ENCODE measurements at places on chromosomes 16 and 17.

DNA sequence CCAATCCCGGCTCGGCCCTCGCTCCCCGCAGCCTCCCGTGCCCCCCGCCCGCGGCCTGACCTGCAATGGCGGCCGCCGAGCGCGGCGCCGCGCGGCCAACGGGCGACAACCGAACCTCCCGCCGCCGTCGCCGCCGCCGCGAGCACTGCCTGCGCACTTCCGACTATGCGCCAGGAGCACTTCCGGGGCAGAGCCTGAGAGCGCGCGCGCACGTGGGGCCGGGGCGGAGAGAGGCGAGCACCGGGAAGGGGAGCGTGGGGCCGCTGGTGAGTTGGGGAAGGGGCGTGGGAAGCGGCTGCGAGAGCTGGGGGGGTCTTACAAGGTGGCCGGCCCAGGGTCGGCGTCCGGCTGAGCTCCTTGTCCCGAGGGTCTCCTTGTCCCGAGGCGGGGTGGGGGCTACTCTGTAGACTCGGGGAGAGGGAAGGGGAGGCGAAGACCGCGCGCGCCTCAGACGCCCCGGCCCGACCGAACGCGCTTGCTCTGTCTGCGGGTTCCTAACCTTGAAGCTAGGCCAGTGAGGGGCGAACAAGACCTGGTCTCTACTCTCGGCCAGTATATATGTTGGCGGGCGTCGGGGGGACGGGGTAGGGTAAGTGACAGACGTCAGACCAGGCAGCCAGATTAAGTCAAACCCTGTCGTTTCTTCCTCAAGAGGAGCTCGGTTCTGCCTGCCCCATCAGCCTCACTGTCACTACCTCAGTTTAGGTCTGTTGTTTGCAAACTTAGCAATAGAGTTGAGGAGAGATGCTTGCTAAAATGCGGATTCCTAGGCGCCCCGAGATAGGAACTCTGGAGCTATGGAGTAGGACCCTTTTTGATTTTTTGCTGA, at the start of the genes CHTF8 and UTP4:
TSS of gene CHTF8 (minus strand) at position 165 of the 829 bp plus-strand sequence. CDS start 11,130 bp downstream, outside the sequence.
TSS of gene UTP4 (plus strand) at position 226 of the 829 bp plus-strand sequence. CDS start 811 bp downstream, outside the sequence.
- DNase-seq, result peak; percentile 90

GRCh38 chr17:36591434-36592315, at the start of gene DHRS11:
Gene DHRS11, plus strand, starts transcription at chr17:36591879. Its CDS starts 131 bp downstream, at chr17:36592010.
- peak; percentile 88 for DNase-seq

- DNase-seq, result no peak
Measured at GRCh38 chr16:46715769-46716305, 26.4 kb downstream of the ORC6 start.

DNA sequence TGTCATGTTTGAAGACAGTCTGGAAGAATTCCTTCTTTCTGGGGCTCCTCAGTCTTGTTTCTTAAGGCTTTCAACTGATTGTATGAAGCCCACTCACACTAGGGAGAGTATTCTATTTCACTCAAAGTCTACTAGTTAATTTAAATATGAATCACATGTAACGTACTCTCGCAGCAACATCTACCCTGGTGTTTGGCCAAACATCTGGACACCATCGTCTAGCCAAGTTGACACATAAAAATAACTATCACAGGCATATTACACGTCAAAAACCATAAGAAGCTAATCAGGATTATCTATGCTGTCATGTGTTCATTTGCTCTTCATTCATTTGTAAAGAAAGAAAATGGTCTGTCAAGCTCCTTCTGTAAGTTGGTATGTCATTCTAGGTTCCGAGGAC, 787.4 kb downstream of the KCNJ2 start:
- DNase-seq, result no peak

GRCh38 chr17:40086150-40087044, 14.0 kb downstream of the NR1D1 start:
- peak; percentile 59 for DNase-seq

All from activated CD4-positive, alpha-beta T cell treated with anti-CD3 and anti-CD28 coated beads, Interleukin-10, Interleukin-2, amounts not matched to agents 100 ng/mL and 50 ng/mL, durations not matched to agents 16 hours and 8 hours (primary cell).